ENCODE measurements at places on chromosomes 12 and 14.

- DNase-seq = no peak
Observed at GRCh38 chr12:57381693-57382220, 49.1 kb downstream of the R3HDM2 start.

DNA sequence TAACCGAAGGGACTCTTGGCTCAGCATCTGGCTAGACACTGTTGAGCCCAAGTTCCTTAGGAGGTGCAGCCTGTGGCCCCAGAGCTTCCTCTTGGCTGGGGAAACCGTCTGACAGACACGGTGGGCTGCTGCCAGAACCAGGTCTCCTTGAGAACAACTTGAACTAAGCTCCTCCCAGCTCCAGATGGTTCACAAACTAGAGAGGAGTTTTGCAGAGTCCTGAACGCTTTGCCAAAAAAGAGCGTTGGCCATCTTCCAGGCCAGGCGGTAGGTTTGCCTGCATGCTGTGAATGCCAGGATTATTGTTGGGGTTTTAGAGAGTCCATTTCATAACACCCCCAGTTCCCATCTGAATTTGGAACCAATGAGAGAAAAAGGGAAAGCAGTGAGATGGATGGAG, 399.8 kb downstream of the RGS6 start:
- DNase-seq = no peak

DNA sequence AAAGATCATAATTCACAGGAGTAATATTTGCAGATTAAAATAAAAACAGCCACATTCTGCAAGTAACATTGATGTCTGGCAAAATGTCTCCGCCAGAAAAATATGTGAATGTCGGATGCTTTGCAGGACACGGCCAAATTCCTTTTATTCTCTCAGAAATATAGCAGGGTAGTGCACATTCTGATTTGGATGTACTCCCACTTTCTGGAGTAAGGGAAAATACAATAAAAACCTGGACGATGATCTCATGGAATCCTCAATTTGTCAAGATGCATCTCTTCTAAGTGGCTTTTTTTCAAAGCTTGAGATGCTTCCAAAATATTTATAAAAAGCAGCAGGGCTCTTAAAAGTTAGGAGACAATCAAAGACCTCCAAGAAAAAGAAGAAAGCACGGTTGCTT, 133.3 kb downstream of the TBX5 start:
- no peak for DNase-seq

DNA sequence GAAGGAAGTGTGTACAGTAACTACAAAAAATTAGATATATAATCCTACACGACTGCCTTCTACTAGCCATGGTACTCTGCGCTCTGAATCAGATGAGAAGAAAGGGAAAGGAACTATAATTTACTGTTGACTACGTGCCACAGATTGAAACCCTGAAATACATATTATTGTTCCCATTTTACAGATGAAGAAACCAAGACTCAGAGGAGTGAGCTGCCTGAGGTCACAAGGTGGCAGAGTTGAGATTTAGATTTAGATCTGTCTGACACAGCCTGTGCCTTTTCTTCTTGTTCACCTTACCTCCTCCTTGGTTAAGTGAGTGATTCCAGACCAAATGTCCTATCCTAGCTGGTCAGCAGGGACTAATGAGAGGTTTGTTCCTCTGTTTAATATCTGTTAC, 61.6 kb upstream of the OR4E1 start:
- DNase-seq = no peak

DNA sequence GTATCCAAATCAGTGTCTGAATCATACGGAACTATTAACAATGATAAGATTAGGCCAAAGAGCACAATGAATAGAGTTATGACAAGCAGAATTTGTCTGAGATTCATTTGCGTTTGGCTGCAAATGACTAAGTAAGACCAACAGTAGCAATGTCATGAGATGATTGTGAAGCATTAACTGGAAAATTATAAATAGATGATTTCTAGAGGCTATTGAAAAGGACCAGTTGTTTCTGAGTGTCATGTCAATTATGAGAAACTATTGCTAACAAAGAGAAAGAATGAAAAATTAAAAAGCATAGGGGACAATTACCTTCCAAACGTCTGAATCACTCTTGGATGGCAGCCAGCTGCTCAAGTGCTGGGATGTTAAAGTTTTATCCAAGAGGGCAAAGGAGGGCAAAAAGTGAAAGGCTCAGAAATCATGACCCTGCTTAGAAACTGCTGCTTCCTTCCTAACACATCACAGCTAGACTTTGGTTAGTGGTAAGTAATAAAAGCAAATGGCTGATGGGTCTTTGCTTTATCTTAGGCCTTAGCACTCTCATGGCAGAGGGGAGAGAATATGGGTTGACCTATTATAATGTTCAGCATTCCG, 89.0 kb downstream of the AKAP6 start:
- DNase-seq = no peak

GRCh38 chr14:36279306-36280190, 40.9 kb downstream of the MBIP start:
- no peak for DNase-seq

- DNase-seq = no peak
Observed at GRCh38 chr12:100201604-100202423, 1.2 kb downstream of the ACTR6 start.

GRCh38 chr12:77599782-77600467, 230.8 kb upstream of the NAV3 start:
- DNase-seq = no peak

DNA sequence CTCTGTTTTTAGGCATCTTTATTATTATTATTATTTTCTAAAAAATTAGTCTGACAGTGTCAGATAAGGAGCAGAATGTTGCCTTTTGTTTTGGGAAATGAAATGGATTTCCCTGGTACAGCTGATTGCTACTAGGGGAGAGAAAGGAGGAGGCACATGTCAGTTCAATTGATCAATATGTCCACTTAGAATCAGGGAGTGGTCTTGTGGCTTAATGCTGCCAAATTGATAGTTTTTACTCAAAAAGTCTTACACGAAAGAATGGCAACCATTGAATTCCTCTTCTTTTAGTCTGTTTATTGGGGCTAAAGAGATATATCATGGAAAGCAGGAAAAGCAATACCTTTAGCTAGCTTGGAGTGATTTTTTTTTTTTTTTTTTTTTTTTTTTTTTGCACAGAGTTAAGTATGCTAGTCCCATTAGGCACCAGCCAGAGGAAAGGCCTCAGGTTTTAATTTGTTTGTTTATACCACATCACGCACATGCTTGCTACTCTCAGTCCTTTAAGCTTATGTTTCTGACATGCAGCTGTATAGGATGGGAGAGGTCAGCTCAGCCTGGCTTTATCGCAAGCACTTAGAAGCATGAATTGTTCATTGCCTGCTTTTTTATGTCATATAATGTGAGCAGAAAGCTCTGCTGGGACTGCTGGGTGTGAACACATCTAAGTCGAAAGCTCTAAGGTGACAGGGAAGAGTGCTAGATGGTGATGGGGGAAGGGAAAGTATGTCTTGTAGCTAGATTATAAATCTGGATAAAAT, 1.4 kb downstream of the AKAP6 start:
- no peak for DNase-seq

GRCh38 chr14:100214770-100215083, 24.2 kb upstream of the YY1 start:
- no peak for DNase-seq

- no peak for DNase-seq
Observed at GRCh38 chr14:26702721-26703230, 104.9 kb upstream of the NOVA1 start.

DNA sequence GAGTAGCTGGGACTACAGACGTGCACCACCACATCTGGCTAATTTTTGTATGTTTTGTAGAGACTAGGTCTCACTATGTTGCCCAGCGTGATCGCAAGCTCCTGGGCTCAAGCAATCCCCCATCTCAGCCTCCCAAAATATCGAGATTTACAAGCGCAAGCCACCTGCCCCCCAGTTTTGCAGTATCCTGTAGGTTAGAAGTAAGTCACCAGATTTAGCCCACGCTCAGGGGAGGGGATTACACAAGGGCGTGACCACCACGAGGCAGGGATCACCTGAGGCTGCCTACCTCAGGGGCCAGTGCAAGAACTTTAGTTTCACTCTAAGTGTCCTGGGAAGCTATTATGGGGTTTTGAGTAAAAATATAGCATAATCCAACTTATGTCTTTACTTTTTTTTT, 39.2 kb upstream of the PLEKHG6 start:
- DNase-seq = no peak

GRCh38 chr12:121430833-121431415, 31.0 kb downstream of the RNF34 start:
- no peak for DNase-seq

- DNase-seq = no peak
Observed at GRCh38 chr12:80977346-80977745, 39.6 kb upstream of the LIN7A start.

GRCh38 chr12:113643177-113643974, 171.7 kb upstream of the LHX5 start:
- no peak for DNase-seq

GRCh38 chr12:117845271-117845904, 123.4 kb downstream of the KSR2 start:
- no peak for DNase-seq

GRCh38 chr12:126210026-126210425, 1144.8 kb downstream of the AACS start:
- DNase-seq = no peak

DNA sequence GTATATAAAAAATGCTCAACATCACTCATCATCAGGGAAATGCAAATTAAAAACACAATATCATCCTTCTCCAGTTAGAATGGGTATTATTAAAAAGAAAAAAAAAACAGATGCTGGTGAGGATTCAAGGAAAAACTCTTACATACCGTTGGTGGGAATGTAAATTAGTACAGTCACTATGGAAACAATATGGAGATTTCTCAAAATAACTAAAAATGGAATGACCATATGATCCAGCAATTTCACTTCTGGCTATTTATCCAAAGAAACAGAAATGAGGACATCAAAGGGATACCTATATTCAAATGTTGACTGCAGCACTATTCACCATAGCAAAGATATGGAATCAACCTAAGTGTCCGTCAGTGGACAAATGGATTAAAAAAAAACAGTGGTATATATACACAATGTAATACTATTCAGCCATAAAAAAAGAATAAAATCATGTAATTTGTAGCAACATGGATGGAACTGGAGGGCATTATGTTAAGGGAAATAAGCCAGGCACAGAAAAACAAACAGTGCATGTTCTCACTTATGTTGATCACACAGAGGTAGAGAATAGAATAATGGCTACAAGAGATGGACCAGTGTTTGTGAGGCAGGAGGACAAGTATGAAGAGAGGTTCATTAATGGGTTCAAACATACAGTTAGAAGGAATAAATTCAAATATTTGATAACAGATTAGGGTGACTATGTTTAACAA, 14.4 kb upstream of the PRR4 start:
- no peak for DNase-seq

DNA sequence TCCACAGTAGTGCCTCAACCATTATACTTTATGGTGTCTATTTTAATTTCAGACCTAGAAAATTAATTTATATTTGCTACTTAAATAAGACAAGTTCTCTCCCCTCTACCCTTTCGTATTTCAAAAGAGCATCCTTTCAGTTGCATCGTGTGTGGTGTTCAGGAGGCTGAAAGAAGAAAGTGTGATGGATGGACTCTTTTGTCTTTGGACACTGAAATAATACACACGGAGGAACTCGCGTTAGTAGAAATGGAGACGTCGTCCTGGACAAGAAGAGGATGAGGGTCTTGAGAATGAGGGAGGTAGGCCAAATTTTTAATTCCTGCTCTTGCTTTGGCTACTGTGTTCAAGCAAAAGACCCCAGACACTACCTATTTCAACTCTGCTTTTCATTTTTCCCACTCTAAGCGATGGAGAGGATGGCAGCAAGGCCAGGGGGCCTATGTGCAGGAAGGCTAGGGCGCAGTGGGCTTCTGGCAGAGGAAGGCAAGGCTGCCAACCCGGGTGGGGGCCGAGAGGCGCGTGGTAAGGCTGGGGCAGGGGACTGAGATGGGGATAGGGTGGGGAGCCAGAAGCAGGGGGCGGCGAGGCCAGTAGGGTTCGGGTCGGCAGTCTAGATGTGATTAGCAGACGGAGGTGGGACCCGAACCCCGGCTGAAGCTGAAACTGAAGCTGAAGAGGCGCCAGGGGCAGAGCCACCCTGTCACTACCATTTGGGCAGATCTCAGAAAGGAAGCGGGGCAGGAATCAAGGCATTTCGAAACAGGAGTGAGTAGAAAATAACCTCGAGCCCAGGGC, 722 bp downstream of the TMED8 start:
- peak; percentile 21 for DNase-seq

DNA sequence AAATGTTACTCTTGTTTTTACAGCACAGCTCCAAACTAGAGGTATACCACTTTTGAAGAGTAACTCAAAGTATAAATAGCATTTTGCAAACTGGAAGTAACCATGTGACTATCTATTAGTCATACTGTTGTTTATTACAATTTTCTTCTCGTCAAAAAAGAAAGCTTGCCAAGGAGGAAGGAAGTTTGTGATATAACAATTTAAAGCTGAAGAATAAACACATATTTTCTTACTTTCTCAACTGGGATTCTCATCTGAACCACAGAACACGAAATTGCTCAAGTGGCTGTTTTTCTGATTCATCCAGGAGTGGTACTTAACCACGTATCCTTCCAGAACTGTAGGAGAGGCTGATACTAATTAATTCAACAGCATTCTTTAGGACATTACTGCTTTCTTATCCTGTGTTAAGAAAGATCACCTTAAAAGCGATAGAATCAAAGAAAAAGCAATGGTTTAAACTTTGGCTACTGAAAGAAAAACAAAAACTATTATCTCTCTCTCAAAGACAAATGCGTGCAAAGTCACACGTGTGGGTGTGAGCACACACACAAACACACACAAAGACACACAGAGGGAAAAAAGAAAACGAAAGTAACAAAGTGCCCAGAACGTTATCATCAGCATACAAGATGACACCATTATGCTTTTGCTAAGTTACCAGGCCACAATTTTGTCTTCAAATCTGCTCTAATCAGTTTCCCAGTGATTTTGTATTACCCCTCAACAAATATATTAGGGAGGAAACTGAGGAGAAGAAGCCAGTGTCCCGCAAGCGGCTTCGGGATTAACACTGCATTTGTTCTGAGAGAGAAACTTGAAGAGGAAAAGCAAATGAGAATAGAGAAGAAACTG, at the start of gene CLEC2B:
TSS of gene CLEC2B (minus strand) at position 48 of the 855 bp plus-strand sequence.
- DNase-seq = peak; percentile 33

DNA sequence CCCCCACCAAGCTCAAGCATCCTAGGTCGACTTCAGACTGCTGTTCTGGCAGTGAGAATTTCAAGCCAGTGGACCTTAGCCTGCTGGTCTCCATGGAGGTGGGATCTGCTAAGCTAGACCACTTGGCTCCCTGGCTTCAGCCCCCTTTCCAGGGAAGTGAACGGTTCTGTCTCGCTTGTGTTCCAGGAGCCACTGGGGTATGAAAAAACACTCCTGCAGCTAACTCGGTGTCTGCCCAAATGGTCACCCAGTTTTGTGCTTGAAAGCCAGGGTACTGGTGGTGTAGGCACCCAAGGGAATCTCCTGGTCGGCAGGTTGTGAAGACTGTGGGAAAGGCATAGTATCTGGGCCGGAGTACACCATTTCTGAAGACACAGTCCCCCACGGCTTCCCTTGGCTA, 44.6 kb upstream of the FKBP4 start:
- no peak for DNase-seq

GRCh38 chr14:36718216-36718615, 56.6 kb downstream of the PAX9 start:
- no peak for DNase-seq

Data from SW480 (cell line).